ENCODE measurements at places on chromosomes 7 and 10.

- no peak for DNase-seq
These were observed at the start of gene HK1 for GRCh38 chr10:69278446-69278963. TSS of gene HK1 (plus strand) at chr10:69278496.

GRCh38 chr7:37683246-37684120, at the start of gene GPR141:
TSS of gene GPR141 (plus strand) at chr7:37683766. CDS start at chr7:37740394, 56,628 bp downstream.
- no peak for DNase-seq

DNA sequence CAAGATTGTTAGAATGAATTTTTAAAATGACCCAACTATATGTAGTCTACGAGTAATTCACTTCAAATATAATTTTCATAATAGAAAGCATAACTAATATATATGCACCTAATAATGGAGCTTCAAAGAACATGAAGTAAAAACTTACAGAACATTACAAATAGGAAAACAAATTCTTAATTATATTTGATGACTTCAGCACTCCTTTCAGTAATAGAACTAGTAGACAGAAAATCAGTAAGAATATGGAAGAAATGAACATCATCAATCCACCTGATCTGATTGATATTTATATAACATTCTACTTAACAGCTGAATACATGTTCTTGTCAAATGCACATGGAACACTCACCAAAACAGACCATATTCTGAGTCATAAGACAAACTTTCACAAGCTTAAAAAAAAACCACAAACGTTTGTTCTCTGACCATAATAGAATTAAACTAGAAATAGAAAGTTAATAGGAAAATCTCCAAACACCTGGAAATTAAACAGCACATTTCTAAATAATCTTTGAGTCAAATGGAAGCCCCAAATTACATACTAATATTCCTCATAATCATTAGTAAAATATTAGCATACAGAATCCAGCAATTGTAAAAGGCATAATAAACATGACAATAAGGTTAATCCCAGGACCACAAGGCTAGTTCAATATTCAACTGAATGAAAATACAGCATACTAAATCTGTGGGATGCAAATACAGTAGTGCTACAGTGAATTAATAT, 48.0 kb downstream of the BRAF start:
- no peak for DNase-seq

GRCh38 chr10:118735294-118735693, 19.5 kb downstream of the CACUL1 start:
- no peak for DNase-seq

DNA sequence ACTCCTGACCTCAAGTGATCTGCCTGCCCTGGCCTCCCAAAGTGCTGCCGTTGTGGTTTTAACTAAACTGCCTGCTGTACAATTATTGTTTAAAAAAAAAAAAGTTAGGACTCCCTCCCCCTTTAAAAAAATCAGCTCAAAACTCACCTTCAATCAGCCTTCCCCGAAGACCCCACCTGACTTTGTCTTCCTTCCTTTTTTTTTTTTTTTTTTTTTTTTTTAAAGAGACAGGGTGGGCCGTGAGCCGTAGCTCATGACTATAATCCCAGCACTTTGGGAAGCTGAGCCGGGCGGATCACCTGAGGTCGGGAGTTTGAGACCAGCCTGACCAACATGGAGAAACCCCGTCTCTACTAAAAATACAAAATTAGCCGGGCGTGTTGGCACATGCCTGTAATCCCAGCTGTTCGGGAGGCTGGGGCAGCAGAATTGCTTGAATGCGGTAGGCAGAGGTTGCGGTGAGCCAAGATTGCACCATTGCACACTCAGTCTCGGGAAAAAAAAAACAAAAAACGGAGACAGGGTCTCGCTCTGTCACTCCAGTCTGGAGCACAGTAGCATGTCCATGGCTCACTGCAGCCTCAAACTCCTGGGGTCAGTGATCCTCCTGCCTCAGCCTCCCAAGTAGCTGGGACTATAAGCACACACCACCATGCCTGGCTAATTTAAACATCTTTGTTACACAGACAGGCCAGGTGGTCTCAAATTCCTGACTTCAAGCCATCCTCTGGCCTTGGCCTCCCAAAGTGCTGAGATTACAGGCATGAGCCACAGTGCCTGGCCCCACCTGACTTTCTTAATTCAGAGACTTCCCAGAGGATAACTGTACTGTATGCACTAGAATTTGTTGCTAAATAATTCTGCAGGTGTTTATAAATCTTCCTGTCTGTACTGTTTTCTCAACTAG, 3.2 kb downstream of the FIS1 start:
- no peak for DNase-seq

DNA sequence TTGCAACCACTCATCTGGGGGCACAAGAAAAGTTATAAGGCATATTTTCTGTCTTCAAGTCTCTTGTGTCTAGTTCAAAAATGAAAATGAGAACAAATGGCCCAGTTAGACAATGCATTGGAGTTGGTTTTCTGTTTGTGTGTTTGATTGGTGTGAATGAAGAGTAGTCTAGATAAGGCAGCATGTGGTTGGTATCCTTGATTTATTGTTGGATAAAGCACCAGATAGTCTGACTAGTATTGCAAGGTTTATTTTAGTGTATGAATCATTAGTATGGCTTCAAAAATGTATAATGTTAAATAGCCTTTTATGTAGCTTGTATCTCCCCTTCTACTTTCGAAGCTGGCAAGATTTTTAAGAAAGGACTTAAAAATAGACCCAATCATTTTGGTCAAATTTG, 237.3 kb downstream of the CDK14 start:
- no peak for DNase-seq

DNA sequence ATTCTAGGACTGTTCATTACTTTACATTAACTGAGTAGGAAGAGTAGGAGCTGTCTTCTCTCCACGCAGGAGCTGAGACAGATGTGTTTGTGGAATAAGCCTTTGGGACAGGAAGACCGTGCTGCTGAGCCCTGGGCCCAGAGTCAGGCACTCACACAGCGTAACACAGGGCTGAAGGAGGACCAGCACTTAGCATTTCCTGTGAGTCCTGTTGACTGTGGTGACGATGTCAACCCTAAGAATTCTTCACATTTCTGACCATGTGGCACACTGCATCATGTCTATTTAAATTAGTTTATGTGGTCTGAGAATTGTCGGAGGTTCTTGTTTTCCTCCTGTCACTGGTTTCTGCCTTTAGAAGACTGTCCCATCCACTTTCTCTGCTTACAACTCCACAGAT, 117.2 kb downstream of the PIP4K2A start:
- DNase-seq: no peak

DNA sequence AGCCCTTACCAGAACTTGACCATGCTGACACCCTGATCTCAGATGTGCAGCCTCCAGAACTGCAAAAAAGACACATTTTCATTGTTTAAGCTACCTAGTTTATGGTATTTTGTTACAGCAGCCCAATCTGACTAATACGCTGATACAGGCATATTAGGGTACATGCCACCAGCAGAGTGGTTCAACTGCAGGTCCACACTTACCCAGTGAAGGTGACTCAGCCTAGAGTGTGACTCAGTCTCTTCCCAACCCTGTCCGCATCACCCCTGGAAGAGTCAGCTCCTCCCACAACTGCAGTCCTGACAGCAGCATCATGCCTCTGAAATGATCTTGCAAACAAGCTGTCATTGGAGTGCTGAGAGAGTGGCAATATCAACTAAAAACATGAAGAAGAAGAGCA, 30.8 kb upstream of the GOT1 start:
- no peak for DNase-seq

GRCh38 chr10:62517252-62517651, 143.1 kb downstream of the ZNF365 start:
- no peak for DNase-seq

DNA sequence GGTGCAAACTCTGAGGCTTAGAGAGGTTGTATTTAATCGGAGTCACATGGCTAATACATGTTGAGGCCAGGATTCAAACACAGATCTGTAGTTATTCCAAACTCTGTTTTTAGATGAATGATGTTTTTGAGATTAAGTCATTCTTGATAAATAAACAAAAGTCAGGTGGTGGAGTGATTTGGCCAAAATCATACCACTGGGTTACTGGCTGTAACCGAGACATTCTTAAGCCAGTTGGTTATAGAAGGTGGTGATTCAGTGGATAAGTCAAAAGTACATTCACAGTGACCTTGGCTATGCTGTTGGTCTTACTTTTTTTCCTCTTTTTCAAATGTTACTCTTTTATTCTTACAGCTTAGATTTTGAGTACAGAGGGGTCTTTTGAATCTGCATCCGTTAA, 361.4 kb downstream of the KIF20B start:
- no peak for DNase-seq
